Aortic smooth muscle cell (primary cell): ENCODE measurements at places on chromosomes 12 and 14. TPM values are rescaled to one million over a fixed set of nuclear protein-coding genes. Genes with fewer than 3 reads are reported as not detected.

The SUSD6 gene
- 5.3 and 8.0 TPM in 2 replicates for total RNA-seq

The LMO3 gene
- 0.40 and 0.99 TPM in 2 replicates for total RNA-seq

The SERPINA10 gene
- not detected in 2 replicates for total RNA-seq

The OAS3 gene
- 5.0 and 6.3 TPM in 2 replicates for total RNA-seq

The CLBA1 gene
- 8.8 and 11.1 TPM in 2 replicates for total RNA-seq

The STAB2 gene
- not detected in 2 replicates for total RNA-seq

The P3H3 gene
- total RNA-seq: 90.6 and 104 TPM in 2 replicates

The PLEK2 gene
- total RNA-seq: 2.2 and 2.9 TPM in 2 replicates

The OTUB2 gene
- total RNA-seq: 0.53 and 1.2 TPM in 2 replicates

The CNTN1 gene
- total RNA-seq: 0.66 and 0.99 TPM in 2 replicates
